ENCODE measurements at places on chromosomes 2 and 18.

DNA sequence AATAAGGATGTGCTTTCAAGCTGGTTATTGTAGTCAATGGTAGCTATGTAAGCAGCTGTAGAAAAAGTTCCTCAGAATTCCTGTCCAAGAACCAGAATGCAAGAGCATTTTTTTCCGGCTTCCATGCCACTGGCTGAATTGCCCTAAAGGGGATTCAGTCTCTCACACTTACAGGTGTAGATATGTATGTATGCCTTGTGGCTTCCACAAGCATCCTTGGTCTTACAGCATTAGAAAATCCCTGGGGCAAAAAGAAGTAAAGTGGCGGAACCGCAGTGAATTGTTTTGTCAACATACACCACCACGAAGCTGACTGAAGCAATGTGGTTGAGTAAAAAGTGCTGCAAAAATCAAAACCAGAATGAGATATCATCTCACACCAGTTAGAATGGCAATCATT is 54.6 kb downstream of the FANCL start:
- DNase-seq: no peak

DNA sequence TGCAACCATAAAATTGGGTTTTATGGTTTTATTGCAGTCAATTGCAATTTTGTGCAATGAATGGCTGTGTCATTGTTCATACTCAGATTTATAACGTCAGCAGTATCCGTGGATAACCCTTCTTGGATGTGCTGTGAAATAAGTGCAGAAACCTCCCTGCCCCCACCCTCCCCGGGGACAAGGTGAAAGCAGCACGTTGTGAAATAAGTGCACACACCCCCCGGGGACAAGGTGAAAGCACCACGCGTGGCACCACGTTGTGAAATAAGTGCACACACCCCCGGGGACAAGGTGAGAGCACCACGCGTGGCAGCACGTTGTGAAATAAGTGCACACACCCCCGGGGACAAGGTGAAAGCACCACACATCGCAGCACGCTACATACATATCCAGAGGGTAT is 93.6 kb upstream of the NFATC1 start:
- DNase-seq: no peak

GRCh38 chr2:72780477-72780876 is 45.4 kb downstream of the EXOC6B start:
- no peak for DNase-seq

- no peak for DNase-seq
These were observed 47.1 kb downstream of the CDCA7 start for GRCh38 chr2:173401716-173402326.

GRCh38 chr2:105369777-105370690 is 28.8 kb downstream of the FHL2 start:
- peak; percentile 68 for DNase-seq

GRCh38 chr2:71043531-71044407 is 24.7 kb upstream of the NAGK start:
- no peak for DNase-seq

DNA sequence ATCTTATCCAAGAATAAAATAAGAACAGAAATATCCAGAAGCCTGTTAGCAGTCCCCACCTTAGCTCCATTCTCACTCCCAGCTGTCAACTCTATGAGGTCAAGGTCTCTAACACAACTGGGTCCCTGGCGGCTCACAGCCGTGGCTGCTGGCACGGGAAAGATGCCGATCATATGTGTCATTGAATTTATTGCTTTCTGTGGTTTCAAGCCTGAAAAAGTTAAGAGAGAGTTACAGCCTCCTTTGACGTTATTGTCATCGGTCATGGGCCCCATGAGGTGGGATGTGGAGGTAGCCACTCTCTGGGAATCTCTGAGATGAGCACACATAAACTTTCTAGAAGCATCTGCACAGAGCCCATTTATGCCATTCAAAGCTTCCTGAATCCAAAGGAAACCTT is 28.7 kb upstream of the CABLES1 start:
- no peak for DNase-seq

- DNase-seq: no peak
These were observed 1387.1 kb upstream of the TMEFF2 start for GRCh38 chr2:193581807-193582206.

DNA sequence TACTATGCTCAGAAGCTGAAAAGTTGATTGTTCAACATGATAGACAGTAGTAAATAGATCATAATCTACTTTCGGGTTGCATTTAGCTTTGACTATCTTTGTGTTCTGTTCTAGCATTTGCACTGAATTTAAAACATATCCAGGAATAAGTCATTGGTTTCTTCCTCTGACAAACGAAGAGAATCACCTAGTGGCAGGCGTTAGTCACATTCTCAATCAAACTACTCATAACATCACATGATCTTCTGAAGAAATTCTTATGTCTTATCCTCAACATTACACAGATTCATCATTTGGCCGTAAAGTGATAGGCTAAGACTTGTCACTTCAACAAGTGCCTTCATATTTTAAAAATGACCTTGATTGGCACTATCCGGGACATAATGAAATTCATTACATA is 63.6 kb upstream of the TTC21B start:
- DNase-seq: no peak

DNA sequence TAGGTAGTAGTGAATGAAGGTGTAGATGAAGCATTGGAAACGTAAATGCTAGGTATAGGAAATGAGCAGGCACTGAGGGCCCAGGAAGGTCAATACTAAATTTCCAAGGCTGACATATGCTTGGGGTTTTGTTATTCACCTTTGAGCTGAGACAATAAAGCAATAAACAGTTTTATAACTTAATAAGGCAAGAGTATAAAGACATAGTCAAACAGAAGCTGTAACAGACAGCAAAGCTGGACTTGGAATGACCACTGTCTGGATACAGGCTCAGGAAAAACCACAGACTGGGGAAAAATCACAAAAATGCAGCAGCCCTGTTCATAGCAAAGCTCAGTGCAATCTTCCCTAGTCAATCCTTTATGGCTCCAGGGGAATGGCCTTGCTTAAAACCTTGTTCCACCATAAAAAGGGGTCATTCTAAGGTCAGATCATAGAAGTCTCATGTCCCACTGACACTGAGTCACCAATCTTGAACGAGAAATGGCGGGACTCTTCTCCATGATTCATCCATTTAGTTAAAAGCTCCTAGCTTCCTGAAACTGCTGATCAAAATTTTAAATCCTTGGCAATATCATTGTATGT is 493.3 kb downstream of the CMPK2 start:
- DNase-seq: no peak

GRCh38 chr18:14964406-14964805 is 216.4 kb downstream of the ANKRD30B start:
- DNase-seq: no peak

DNA sequence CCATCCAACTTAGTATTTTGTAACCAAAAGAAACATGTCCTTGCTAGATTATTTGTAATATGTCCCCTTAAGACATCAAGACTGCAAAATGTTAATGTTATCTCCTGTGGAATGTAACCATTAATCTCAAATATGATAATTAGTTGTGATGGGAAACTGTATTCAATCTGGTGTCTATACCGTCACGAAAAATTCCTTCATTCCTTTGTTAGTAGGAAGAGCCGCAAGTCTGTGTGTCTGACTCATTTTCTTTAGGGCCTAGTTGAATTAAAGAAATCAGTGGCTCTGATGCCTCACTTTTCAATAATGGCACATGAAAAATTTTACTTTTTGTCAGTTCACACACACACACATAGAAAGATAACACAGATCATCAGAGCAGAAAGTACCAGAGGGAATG is 127.1 kb upstream of the CHAC2 start:
- DNase-seq: no peak

GRCh38 chr2:14743861-14744260 is 111.3 kb downstream of the LRATD1 start:
- DNase-seq: no peak

- no peak for DNase-seq
These were observed 10.5 kb downstream of the ATG16L1 start for GRCh38 chr2:233261819-233262555.

DNA sequence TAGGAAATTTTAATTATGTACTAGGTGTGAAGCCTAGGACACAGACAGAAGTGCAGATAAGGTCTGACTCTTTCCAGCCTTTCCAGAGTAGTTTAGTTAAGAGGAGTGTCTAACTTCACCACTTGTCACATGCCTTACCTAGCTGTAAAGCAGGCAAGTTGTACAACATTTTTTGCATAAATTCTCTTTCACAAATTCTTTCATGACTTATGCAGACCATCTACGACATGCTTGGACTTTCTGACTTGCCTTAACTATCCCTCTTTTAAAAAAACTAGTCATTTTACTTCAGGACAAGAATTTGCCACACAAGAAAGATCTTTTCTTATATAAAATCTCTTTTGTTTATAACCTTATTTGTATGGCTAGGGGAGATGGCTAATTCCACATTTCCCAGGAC is 1273.6 kb upstream of the SLC39A10 start:
- no peak for DNase-seq

DNA sequence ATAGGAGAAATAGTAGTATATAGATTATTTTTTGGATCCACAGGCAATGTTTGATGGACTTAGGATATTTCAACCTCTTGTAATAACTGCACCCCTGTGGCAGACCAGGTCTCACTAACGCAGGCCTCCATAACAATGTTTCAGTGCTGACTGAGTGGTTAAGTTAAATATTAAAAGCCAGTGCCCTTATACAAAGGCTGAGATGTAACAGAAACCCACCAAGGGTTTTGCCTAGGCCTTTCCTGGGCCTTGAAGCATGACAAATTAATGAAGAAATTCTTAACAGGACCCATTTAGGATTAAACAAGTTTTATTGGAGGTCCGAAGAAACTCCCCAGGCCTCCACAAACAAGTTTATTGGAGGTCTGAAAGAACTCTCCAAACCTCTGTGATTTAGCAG is 1.6 kb upstream of the SUCLG1 start:
- DNase-seq: no peak

DNA sequence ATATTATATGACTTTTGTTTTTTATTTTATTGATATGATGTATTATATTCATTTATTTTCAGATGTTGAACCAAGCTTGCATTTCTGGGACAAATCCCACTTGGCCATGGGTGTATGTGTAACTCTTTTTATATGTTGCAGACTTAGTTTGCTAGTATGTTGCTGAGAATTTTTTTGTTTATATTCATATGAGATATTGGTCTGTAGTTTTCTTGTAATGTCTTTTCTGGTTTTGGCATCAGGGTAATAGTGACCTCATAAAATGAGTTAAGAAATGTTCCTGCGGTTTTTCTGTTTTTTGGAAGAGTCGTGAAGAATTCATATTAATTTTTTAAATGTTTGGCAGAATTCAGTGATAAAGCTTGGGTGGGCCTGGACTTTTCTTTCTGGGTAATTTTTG is 88.7 kb downstream of the ASB1 start:
- no peak for DNase-seq

- DNase-seq: no peak
These were observed 7.2 kb downstream of the SLC66A2 start for GRCh38 chr18:79944126-79944731.

DNA sequence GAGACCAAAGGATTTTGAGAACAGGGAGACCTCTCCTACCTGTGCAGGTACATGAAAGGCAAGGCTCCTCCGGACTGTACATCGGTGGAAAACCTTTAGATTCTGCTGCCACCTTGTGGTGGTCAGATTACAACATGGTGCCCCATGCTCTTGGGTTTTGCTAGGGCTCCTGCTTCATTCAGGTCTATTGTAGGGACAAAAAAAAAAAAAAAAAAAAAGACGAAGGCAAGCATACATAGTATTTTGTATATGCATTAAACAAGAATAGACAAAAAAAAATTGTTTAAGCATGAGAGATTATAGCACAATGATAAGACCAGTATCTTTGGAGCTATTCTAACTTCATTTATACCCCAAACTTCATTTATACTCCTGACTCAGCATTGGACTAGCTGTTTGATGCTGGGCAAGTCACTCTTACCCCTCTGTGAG is 27.4 kb upstream of the SPR start:
- peak; percentile 23 for DNase-seq

- no peak for DNase-seq
These were observed 291.1 kb downstream of the ARHGAP15 start for GRCh38 chr2:143420313-143420712.

DNA sequence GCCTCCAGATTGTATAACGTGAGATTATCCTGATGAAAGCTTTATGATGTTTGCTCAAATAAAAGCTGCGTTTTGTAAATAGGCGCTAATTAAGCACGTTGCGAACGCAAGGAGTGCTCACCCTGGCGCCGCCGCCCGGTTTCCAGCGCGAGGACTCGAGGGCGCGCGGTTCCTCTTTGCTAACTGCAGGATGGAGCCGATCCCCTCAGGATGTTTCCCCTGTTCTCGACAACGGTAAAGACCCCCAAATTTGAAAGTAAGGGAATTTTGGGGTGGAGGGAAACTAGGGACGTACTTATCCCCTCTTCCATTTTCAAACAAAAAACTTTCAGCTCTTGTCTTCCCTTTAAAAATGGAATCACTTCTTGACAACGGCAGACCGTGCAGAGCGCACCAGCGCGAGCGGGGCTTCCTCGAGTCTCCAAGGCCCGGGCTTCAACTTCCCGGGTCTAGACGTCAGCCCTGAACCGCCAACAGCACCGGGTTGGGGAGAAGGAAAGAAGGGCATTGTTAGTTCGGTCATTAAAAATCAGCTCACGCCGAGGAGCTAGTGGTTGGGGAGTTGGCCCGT is 1.1 kb upstream of the GBX2 start:
- DNase-seq: no peak

GRCh38 chr2:144939590-144939989 is 419.7 kb upstream of the ZEB2 start:
- DNase-seq: no peak

DNA sequence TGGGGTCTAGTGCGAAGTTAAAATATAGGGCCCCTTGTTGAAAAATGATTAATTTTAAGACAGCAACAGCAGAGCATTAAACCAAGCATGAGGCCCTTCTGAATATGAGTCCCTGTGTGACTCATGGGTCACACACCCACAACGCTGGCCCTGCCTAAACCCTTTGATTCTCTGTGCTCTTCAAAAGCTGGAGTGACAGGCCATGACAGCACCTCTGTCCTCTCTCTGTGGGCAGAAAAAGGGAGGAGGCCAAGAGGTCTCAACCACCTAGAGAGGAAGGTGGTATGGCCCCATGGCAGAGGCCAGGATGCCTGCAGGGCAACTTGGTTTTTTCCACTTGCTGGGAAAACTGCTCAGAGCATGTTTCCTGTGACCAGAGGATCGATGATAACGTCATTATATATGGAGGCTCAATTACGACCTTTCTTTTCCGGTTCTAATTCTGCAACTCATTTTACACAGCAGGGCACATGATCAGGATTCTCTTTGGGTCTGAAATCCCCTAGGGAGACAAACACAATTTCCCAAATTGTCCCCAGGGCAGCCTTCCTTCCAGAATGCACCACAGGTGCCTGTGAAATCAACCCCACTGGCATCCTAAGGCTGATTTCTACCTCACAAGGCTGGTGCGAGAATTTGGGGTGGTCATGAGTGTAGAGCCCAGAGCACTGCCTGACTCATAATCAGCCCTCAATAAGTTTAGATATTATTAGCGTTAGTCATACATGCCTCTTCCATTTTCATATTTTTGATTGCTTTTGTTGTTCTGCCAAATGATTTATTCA is 102.0 kb upstream of the PPP1CB start:
- no peak for DNase-seq

GRCh38 chr2:157415591-157416101 is 28.2 kb downstream of the CYTIP start:
- DNase-seq: no peak

Data from activated CD8-positive, alpha-beta memory T cell treated with anti-CD3 and anti-CD28 coated beads for 4 hours (primary cell).